ENCODE measurements at places on chromosomes 16 and 17.

DNA sequence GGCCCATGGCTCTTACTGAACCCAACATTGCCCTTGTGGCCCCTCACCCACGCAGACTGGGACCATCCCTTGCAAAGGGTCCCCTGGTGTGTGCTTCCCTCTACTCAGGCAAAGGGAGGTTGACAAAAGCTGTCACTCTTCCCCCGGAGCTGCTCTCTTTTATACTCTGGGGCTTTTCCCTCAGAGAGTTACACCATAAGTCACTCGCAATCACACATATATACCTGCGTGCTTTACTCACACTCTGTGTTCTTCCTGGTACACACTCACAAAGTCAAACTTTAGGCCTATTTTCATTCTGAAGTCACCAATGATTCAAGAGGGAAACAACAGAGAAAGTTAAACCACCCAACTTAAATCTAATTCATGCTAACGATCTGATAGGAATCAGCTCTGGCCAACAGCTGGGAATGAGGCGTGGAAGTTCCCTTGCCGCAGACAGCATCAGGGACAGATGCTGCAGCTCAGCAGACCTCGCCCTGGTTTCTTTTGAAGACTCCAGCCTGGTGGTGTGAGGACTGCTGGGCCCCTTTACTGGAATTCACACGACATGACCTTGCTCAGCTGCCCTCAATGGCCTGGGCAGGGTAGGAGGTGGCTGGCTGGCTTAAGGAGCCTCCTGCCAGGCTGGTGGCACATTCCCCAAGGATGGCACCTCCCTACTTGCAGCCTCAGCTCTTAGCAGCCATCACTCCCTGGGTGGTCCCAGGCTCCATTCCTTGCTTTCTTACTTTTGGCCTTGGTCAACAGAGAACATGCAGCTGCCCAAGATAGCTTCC lies 27.3 kb downstream of the HIC1 start:
- peak; percentile 76 for DNase-seq

- DNase-seq = no peak
These were observed 584.9 kb downstream of the CDH13 start for GRCh38 chr16:83211711-83212110.

GRCh38 chr17:28552176-28552999 lies at the start of gene UNC119:
UNC119 (minus strand) TSS chr17:28552624; CDS start chr17:28552557, 67 bp downstream.
- DNase-seq = peak; percentile 78

DNA sequence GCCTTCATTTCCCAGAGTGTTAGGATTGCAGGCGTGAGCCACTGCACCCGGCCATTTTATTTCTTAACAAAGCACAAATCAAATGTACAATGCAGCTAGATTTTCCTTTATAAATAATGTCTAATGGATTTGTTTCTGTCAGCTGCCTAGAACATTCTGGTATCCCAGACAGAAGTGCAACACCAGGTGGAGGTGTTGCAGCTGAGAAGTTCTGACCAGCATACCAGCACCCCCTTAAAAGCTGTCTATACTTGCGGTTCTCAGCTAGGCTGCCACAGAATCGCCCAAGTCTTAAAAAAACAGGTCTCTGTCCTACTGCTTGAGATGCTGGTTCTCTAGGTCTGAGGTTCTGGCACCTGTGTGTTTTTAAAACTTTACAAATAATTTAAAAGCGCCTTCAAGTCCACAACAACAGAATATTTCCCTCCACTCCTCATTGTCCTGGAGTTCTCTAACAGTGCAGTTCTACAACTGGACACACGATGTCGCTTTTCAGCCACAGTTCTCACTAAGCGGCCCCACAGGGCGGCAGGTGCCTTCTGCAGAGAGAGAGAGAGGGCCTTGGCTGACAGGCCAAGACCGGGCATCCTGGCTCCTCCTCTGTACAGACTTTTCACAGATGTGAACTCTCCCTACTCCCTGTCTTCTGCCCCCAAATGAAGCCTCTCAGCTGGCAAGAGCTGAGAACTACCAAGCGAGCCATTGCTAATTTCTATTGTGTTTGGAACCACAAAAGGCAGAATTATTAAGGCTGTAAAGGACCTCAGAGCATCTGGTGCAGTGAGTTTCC lies 32.6 kb upstream of the MEOX1 start:
- DNase-seq = peak; percentile 86

DNA sequence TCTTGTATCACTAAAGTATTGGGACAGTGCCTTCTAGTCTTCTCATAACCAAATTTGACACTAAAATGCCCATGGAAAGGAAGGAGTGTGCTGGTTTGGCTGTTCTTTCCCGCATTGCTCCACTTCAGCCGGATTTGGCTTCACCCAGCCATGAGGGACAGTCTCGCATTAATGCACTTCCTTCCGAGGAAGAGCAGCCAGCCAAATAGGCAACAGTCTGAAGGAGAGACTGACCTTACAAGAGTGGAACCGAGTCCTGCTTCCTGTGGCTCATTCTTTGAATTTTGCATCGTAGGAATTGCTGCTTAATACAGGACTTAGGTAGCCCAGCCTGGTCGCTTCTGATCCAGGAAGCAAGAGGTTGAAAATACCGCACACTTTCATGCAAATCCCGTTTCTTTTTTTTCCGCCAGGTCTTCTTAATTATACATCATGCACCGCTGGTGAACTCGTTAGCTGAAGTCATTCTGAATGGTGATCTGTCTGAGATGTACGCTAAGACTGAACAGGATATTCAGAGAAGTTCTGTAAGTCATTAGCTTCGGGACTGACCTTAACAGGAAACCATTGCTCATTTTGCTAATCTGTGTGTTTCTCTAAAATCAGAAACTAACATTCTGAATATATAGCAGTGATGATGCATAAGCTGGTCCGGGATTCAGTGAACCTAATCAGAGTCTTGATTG lies 38.2 kb downstream of the CLEC16A start:
- no peak for DNase-seq

DNA sequence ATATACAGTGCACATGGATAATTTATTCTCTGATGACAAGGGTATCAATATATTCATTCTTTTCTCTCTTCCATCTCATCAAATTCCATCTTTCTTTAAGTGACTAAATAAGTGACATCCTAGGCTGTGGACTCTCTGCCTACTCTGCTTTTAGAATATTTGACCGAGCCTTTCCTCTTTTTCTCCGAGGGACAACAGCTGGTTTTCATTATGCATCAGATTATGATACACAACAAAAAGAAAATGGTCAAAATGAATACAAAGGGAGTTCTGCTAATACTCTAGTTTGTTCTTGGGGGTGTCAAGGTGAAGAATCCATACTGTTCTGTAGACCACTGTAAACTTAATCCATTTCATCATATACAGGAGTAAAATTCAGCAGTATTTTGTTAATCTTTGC lies 942.6 kb downstream of the KCNJ2 start:
- no peak for DNase-seq
